Body of pancreas (tissue), 4 donors: ENCODE measurements at places on chromosomes 11 and 22. TPM values are rescaled to one million over a fixed set of nuclear protein-coding genes. Genes with fewer than 3 reads are reported as not detected.

The CPSF7 gene
- 34.0 TPM for total RNA-seq

The MEI1 gene
- not detected for total RNA-seq

The APOL1 gene
- total RNA-seq: 11.9 TPM

The MOGAT2 gene
- not detected for total RNA-seq

The VSTM5 gene
- total RNA-seq: not detected

The RBMXL2 gene
- 3.3 TPM for total RNA-seq

The ACRV1 gene
- total RNA-seq: not detected

The TENM4 gene
- 0.78 TPM for total RNA-seq

The CRYBB3 gene
- not detected for total RNA-seq

The TMEM184B gene
- total RNA-seq: 28.7 TPM

The ZFTA gene
- total RNA-seq: 13.2 TPM

The SMIM38 gene
- total RNA-seq: 8.9 TPM

The TRIM48 gene
- total RNA-seq: not detected

The ZNF214 gene
- 2.1 TPM for total RNA-seq

The AP2A2 gene
- total RNA-seq: 77.8 TPM

The CEP126 gene
- 4.0 TPM for total RNA-seq

The LRRC56 gene
- 2.3 TPM for total RNA-seq

The P2RY6 gene
- not detected for total RNA-seq

The C22orf39 gene
- total RNA-seq: 49.8 TPM

The TBX10 gene
- not detected for total RNA-seq

The GNAZ gene
- 2.3 TPM for total RNA-seq

The PANX3 gene
- not detected for total RNA-seq

The NPAS4 gene
- not detected for total RNA-seq

The FAR1 gene
- total RNA-seq: 40.2 TPM

The PAMR1 gene
- total RNA-seq: 3.6 TPM

The SEPTIN5 gene
- total RNA-seq: 15.2 TPM

The CSTF3 gene
- 20.5 TPM for total RNA-seq

The ME3 gene
- total RNA-seq: 54.7 TPM

The DEFB131B gene
- not detected for total RNA-seq

The PIWIL4 gene
- 6.5 TPM for total RNA-seq

The DCDC1 gene
- 0.33 TPM for total RNA-seq

The TYR gene
- total RNA-seq: not detected

The OR8D1 gene
- not detected for total RNA-seq

The SLC36A4 gene
- total RNA-seq: 17.8 TPM

The OR5T1 gene
- not detected for total RNA-seq
